NCI-H1105 treated with DMSO at 0.1 percent for 48 hours (cell line): ENCODE measurements at places on chromosomes 16 and 17.

DNA sequence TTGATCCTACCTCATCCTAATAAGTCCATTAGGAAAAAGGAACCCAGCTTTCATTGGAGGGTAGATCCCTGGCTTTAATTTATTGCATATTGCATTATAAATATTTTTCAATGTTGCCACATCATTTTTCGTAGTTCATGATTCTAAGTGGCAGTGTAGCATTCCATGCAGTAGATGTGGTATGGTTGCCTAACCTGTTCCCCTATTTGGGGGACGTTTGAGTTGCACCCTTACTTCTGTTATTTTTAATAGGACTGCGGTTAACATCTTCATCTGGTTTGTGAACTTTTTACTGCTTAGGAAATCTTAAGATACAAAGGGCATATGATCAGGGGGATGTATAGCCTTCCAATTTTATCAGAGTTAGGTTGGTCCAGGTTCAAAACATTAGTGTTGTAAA is 5.4 kb downstream of the SCPEP1 start:
- no peak for DNase-seq

DNA sequence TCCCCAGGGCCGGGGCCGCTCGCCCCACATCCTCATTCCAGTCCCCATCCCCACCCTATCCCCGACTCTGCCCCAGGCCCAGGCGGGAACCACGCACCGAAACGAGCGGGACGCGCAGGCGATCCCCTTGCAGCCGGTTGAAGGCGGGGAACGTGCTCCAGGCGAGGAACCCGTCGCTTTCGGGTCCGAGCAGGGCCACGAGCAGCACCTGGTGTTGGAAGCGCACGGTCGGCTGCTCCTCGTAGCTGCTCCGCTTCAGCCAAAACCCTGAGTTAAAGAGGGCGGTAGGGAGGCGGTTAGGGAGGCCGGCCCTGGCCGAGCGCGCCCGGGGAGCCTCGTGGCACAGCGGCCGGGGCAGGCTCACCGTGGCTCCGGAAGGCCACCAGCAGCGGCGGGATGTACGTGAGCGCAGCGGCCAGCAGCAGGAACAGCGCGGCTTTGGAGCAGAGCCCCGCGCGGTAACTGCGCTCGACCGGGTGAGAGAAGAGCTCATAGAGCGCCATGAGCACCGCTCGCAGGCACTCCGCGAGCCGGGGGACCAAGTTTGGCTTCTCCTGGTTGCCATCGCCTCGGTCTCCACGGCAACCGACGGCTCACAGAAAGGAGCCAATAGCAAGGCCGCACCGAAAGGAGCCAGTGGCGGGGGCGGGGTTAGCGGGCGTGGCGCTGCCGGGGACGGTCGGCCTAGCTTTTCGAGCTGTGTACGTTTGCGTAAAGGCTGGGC is at the start of gene TMEM231:
Gene TMEM231, minus strand, starts transcription at position 546 of the 724 bp plus-strand sequence. Its CDS starts 43 bp downstream, at position 503.
- peak; percentile 85 for DNase-seq

GRCh38 chr17:4645642-4646041 is 4.2 kb upstream of the ALOX15 start:
- DNase-seq: no peak

GRCh38 chr16:4488499-4488967 is 12.3 kb downstream of the HMOX2 start:
- DNase-seq: no peak

GRCh38 chr16:88855176-88855575 is 1.6 kb downstream of the GALNS start:
- DNase-seq: no peak

DNA sequence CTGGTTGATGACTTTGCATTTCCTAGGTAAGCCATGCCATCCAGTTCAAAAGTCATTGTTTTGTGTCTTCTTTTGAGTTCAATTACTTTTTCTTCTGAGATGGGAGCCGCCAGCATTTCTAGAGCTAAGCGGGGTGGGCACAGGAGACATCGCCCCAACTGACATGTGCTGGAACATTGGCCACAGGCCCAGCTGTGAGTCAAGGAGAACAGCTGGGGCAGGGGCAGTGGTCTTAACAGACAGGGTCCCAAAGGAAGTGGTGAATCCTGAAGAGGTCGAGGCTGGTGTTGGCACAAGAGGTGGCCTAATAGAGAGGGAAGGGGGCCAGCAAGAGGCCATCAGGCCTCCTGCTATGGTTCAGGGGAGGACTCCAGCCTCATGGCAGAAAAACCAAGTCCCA is 17.1 kb downstream of the RAB11FIP4 start:
- DNase-seq: no peak

GRCh38 chr16:57001026-57001679 is 11.8 kb downstream of the NLRC5 start:
- DNase-seq: no peak

- peak; percentile 48 for DNase-seq
Measured at GRCh38 chr16:83345846-83346640, 461.7 kb upstream of the HSBP1 start.

- no peak for DNase-seq
Measured at GRCh38 chr16:7765079-7765550, 432.5 kb downstream of the RBFOX1 start.

- DNase-seq: no peak
Measured at GRCh38 chr16:84822990-84823389, 3.2 kb downstream of the CRISPLD2 start.

- DNase-seq: no peak
Measured at GRCh38 chr16:10569621-10570020, 10.8 kb downstream of the EMP2 start.

- DNase-seq: no peak
Measured at GRCh38 chr16:71396594-71396993, 38.1 kb downstream of the CALB2 start.

GRCh38 chr16:68252383-68252782 is 7.2 kb downstream of the PLA2G15 start:
- DNase-seq: no peak

GRCh38 chr17:74610108-74610507 is 13.4 kb downstream of the CD300E start:
- DNase-seq: no peak

- DNase-seq: peak; percentile 82
Measured at GRCh38 chr17:45277216-45277849, 15.4 kb upstream of the SPATA32 start.

- no peak for DNase-seq
Measured at GRCh38 chr16:72979974-72980373, 68.0 kb downstream of the ZFHX3 start.

DNA sequence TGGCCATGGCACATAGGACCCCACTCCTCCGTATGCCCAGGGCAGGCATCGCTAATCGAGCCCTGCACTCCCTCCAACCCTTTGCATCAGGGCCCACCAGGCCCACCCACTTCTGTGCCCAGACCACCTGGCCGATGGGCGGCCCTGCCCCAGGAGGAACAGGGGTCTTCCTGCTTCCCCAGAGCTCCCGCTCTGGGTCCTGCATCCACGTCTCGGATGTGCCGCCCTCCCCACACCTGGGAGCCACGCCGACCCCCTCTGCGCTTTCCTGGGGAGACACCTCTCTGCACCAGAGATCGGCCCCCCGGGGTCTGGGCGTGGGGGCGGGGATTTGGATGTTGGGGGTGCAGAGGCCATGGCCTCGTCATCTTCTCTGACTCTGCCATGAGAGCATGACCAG is 21.1 kb upstream of the SSTR5 start:
- no peak for DNase-seq

DNA sequence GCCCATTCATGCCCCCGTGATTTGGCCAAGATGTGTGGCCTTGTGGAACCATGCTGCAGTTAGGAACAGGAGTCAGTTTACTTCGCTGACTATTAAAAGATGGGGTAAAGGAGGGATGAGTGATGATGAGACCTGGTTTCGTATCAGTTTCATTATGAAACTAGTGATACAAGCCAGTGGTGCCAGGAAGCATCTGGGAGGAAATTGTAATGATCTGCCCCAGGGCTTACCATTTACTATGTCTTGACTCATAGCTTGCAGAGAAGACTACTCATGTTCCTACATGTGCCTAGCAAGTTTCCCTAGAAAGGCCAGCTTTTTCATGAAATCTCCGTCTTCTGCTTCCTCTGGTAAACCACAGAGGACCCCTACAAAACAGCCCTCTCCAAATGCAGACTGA is 23.2 kb downstream of the CDH3 start:
- no peak for DNase-seq

- DNase-seq: peak; percentile 77
Measured at GRCh38 chr17:67672592-67673335, 45.0 kb upstream of the NOL11 start.

DNA sequence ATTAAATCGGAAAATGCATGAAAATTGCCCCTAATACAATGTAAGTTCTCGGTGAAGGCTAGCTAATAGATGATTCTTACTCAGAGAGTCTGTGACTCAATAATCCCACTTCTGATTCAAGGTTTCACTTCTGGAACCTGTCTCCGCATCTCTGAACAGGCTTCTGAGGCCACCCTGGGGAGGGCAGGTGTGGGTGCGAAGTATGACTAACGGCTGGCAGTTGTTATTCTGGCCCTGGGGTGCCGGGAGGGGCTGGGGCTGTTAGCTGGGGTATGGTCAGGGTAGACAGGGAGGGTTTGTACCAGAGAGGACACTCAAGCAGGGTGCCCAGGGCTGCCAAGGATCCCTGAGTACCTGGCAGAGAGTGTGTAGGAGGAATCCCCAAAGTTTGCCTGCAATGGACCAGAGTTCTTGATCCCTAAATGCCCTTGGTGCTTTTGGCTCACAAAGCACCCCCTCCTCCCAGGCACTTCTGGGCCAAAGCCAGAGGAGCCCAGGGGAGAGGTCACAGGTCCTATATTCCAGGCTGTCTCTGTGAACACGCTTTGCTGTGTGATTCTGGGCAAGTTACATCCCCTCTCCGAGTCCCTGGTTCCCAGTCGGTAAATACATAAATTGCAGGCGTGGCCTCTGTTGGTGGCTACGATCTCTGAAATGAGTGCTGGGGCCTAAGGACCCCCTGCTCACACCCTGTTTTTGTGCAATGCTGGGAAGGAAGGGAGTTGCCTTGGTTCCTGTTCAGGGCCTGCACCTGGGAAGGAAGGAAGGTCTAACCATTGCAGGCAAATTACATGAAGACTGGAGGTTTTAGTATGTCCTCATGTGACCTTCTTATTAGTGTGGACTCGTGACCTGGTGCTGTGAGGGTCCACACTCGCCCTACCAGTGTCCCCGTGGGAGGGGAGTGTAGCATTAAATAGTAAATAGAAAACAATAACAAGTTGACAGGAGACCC is 49.9 kb upstream of the CPNE2 start:
- no peak for DNase-seq

DNA sequence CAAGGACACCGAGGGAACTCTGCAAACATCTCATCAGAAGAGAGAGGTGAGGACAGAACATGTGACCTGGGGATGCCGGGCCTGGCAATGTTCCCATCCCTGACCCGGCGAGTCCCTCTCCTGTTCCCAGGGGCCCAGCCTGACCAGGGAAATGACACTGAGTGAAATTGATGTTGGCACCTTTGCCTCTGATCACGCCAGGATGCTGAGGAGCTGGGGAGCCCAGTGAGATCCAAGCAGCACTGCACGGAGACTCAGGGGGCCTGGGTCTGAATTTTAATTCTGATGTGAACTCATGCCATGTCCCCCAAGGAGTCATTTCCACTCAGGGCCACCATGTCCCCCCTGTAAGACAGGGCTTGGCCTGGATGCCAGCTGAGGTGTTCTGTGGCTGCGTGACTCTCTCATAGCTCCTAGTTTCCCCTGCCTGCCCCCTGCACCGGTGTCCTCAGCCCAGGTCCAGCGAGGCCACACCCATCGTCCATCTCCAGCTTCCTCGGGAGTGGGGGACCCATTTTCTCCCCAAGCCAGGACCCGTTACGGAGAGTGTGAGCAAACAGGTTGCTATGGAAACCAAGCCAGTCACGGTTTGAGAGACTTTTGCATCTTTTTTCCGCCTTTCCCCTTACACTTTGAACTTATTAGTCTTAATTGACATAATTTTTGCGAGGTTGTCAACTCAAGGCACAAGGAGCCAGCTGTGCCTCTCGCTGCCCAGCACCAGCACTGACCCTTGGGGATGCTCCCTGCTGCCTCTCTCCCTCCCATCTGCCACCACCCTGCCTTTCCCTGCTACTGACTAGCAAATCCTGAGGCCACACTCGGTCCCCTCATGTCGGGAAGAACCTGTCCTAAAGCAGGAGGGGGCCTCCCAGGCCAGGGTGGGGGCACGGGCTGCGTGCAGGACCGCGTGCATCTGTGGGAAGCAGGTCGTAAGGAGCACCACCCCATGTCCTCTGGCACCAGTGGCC is 150.0 kb downstream of the SDK2 start:
- DNase-seq: no peak

GRCh38 chr16:87945351-87946042 is 5.7 kb upstream of the BANP start:
- peak; percentile 69 for DNase-seq

DNA sequence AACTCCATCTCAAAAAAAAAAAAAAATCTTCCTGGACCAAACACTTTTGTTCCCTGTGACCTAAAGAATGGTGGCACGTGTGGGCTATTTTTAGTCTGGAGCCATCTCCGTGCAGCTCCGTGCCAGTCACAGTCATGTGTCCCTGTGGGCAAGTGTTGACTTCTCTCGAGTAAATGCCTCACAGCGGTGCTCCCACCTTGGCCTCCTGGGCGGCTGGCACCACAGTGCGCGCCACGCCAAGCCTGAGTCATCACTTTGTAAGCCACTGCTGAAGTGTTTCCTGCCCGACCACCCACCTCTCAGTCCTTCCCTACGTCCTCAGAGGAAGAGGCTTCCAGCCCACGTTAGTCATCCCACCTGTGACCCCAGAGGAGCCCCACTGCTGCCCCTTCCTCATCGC is 10.9 kb upstream of the HEXD start:
- DNase-seq: no peak

DNA sequence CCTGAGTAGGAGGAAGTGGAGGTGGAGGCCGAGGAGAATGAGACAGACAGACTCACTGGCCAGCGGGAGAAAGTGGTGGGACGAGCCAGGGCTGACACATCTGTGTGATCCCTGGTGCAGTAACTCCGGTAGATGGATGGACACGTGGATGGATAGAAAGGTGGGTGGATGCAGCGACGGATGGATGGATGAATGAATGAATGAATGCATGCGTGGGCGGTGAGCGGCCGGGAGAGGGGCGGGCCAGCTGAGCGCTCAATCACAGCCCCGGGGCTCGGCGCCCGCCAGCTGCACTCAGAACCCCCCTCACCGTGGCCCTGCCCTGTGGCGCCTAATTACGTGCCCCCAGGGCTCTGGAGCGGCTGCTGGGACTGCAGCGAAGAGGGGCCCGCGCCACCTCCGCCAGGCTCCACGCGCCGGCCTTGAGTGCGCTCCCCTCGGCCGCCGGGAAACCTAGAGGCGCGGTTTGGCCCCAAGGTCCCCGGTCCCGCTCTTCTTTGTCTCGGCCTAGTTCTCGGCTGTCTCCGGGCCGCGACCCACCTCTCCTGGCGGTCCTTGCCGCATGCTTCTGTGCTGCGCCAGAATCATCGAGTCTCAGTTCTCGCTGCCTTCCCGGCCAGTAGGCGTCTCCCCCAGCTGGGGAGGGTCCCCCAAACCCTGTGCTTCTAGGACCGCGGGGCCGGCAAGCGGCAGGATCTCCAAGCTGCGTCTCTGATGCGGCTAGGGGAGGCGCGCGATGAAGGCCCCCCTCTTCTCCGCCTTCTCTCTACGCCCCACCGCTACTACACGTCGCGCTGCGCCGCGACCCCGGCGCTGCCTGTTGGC is 41.0 kb downstream of the RAI1 start:
- DNase-seq: no peak
